ENCODE measurements at places on chromosomes 16 and 17.

DNA sequence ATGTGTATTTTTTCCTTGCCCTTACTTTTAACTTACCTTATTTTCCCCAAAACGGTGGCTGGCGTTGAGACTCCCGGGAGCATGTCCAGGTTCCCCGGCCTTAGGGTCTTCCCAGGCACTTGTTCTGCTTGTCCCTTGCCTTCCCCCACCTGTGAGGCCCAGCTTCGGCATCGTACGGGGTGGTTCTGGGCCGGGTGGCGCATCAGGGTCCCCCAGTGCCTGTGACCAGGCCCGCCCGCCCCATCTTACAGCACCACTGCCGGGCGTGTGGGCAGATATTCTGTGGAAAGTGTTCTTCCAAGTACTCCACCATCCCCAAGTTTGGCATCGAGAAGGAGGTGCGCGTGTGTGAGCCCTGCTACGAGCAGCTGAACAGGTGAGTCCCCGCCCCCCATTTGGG lies 7.4 kb downstream of the HGS start:
- DNase-seq: no peak

DNA sequence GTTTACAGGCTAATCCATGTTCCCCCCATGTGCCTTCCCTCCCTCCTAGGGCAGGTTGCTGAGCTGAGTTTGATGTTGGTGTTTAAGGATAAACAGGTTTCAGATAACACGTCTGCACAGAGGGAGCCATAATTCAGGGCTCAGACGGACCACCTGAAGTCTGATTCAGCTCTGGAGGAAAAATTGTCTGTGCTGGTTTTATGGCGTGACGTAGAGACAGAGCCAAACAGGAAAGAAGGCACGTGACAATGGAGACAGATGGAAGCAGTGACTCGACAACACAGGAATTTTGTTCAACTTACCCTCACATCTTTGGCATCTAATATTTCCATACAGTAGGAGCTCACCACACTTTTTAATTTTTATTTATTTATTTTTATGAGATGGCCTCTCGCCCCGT lies 10.7 kb upstream of the USP10 start:
- DNase-seq: no peak

DNA sequence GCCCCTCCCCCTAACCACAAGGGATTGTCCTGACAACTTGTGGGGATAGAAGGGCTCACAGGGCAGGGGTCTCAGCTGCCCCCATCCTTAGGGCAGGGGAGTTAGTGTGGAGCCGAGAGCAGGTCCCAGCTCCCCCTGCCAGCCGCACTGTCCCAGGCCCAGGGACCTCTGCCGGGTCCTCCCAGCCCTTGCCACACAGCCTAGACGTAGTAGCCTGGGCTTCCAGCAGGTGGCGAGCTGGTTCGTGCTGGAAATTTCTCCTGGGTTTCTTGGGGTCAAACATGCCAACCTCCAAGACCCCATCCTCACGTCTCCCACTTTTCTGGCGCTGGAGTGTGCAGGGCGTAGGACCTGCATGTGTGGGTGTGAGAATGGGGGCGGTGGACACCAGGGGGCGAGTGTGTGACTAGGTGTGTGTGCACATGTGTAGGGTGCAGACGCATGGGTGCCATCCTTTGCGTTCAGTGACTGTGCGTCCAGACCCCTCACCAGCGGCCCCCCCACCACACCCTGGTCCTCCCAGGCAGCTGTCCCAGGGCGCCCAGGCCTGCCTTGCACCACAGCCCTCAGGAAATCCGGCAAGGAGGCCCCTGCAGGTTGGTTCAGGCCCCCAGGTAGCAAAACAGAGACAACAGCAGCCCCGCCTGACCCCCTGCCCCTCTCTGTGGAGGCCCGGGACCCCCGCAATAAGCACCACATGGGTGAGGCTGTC lies 29.5 kb downstream of the SBK1 start:
- peak; percentile 40 for DNase-seq

DNA sequence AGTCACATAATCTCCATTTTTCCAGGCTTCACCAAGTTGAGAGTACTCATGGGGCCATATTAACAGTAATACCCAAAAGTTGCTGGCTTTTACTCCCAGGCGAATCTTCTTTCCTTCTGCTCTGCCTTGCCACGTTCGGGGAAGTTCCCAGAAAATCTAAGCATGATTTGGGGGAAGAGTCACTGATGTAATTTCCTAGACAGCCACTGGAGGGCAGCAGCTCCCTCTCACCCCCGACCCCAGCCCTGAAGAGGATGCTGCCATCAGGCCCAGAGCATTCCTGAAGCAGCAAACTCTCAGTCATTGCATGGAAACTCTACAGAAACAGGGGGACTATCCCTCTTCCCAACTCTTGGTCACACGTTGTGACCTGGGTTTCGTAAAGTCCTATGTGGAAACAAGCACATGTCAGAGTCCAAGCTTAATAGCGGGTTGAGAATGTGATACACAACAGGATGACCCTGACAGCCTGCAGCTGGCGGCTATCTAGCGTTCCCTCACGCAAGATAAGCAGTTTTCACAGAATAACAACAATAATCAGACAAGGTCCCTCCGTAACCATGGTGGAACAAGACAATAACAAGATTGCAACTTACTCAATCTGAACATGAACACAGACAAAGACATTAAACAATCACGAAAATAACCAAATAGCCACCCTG lies 43.8 kb upstream of the DHX40 start:
- DNase-seq: peak; percentile 43

GRCh38 chr16:85730186-85730465 lies 20.8 kb downstream of the C16orf74 start:
- DNase-seq: no peak

DNA sequence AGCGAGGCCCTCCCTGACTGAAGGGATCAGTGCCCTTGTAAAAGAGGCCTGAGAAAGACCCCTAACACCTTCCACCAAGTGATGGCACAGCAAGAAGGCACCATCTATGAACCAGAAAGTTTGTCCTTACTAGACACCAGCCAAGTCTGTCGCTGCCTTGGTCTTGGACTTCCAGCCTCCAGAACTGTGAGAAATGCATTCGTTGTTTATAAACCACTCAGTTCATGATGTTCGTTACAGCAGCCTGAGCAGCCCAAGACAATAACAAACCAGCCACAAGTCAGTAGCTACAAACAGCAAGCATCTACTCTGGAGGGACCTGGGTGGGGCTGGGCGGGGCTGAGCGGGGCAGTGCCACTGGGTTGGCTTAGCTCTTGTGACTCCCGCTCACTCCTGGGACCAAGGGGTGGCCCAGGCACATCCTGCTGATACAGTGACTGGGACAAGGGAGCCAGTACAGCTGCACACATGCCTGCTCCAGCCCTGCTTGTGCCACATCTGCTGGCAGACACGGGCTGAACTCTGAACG lies 234.9 kb downstream of the IRF8 start:
- no peak for DNase-seq

GRCh38 chr16:7400117-7400890 lies 67.7 kb downstream of the RBFOX1 start:
- no peak for DNase-seq

DNA sequence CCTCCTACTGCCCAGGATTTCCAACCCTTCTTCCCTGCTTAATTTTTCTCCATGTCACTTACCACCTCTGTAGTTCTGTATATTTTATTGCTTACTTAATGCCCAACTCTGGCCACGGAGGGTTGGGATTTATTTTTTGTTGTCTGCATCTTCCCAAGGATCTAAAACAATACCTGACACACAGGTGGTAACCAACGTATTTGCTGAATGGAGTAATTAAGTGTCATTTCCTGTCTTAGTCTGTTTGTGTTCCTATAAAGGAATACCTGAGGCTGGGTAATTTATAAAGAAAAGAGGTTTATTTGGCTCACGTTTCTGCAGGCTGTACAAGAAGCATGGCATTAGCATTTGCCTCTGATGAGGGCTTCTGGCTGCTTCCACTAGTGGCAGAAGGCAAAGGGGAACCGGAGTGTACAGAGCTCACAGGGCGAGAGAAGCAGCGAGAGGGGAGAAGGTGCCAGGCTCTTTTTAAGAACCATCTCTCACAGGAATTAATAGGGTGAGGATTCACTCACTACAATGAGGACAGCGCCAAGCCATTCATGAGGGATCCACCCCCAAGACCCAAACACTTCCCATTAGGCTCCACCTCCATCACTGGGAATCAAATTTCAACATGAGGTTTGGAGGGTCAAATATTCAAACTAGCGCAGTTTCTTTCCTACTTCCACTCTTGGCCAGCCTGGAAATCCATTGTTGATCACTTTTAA lies 44.8 kb downstream of the ERN1 start:
- no peak for DNase-seq

DNA sequence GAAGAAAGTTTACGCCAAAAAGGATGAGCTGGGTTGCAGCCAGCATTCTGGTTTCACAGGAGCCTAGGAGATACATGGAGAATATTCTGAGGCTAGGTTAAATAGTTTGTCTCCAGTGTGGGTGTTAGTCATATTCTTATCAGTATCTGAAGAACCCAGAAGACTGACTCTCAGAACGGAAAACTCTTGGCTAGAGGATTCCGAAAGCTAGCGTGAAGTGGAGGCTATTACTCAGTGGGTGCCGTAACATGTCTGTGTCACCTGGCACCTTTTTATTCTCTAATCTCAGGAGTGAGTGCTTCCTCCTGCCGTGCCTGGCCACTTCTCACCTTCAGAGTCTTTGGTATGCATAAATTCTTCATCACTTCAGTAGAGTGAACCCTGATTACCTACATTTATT lies 199.5 kb downstream of the WWOX start:
- no peak for DNase-seq

- no peak for DNase-seq
Observed at GRCh38 chr17:17422641-17423040, 54.2 kb upstream of the MED9 start.

- DNase-seq: no peak
Observed at GRCh38 chr16:4111748-4112696, 4.2 kb downstream of the ADCY9 start.

- DNase-seq: no peak
Observed at GRCh38 chr17:1112875-1113274, 66.9 kb downstream of the ABR start.

DNA sequence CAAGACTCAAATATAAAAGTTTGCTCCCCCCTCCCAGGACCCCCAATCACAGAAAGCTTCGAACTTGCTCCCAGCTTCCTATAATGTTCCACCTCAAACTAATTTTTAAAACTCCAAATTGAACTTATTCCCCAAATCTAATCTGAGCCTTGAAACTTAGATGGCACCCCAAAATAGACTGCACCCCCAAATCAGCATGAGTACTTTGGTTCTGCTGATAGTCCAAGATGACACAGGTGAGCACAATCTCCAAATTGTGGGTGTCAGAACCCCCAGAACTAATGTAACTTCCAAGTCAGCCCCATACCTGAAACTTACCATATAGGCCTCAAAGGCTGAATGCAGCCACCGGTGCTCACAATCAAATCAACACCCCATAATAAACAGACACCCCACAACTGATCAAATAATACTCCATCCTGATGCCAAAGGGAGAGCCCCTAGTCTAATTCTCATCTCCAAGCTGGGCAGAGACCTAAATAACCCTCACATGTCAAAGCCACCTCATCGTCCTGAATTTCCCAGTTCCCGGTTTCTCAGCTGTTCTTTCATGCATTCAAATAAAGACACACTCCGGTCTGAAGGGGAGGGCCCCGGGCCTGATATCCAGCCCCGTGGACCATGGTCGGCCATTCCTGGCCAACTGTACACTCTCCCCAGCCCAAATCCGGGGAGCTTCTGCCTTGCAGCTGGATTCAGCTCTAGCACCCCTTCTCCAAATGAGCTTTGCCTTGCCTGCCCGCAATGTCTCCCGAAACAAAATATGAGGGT lies 1.8 kb upstream of the BCL6B start:
- no peak for DNase-seq

DNA sequence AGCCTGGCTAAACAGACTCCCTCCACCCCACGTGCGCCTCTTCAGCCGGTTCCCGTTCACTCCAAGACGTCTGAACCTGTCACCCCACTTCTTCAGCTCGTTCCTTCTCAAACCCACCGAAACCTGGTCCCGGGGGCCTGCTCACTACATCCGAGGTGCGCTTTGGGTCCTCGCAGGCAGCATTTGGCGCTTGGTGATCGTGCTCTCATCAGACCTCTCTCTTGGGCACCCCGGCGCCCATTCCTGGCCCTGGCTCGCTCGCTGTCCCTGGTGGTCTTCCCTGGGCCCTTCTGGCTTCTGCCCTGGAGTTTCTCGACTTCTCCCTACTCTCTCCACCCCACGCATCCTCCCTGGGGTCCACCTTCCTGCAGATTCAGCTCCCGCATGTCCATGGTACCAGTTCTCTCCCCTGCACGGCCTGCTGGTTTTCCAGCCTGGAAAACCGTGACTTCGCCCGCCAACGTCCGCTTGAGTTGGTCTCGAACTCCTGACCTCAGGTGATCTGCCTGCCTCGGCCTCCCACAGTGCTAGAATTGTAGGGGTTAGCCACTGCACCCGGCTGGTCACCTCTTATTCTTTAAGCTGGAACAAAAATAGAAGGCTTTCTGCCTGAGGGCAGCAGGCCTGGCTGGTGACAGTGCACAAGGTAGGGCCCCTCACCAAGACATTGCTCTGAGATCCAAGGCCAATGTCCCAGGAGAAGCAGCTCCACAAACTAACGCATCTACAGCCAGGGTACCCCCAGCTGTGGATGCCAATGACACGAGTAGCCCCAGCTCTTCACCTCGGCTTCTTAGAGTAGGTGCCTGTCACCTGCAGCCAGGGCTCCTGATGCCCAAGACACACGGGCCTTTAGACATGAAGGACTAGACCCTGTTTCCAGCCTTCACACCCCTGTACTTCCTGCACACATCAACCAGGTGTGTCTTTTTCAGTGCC lies 1.1 kb upstream of the MEAK7 start:
- no peak for DNase-seq

- DNase-seq: no peak
Observed at GRCh38 chr16:64312980-64313379, 808.9 kb downstream of the CDH11 start.

DNA sequence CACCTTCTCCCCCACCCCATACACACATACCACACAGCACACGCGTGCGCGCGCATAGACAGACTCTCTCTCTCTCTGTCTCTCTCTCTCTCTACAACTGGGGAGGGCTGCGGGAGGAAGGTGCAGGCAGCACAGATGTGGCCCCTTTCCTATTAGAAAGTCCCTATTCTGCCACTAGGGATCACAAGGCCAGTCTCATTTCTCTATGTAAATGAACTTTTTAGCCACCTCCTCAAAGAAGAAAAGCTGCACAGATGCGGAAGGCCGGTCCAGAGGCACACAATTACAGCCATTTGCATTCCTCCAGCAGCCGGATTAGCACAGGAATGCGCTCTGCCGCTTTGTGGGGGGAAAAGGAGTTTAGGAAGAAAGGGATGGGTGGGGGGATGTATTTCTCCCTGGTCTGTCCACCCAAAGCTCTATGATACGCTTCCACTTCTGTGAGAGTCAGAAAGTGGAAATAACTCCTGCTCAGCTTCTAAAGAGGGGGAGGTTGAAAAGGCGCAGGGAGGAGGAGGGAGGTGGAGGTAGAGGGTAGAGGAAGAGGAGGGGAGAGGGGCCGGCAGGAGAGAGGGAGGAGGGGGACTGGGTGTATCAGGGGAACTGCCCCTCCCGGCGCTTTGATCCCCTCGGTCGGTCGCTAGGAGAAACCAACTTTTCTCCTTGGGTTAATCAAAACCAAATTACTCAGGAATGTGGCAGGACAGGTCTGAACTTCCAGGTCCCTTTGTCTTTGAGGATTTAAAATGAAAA lies 11.7 kb downstream of the ZFHX3 start:
- DNase-seq: no peak

- no peak for DNase-seq
Observed at GRCh38 chr16:28990375-28991040, 5.7 kb downstream of the LAT start.

Data from activated B cell treated with CpG ODN at 0.5 μM for 24 hours (primary cell).